ENCODE measurements at places on chromosomes 2 and 18.

GRCh38 chr18:9102508-9103375 lies at the start of gene NDUFV2:
Gene NDUFV2, plus strand, starts transcription at chr18:9102699. Its CDS starts 45 bp downstream, at chr18:9102744.
- peak; percentile 100 for DNase-seq

- DNase-seq, result no peak
Observed at GRCh38 chr2:137511526-137511925, 452.7 kb upstream of the HNMT start.

DNA sequence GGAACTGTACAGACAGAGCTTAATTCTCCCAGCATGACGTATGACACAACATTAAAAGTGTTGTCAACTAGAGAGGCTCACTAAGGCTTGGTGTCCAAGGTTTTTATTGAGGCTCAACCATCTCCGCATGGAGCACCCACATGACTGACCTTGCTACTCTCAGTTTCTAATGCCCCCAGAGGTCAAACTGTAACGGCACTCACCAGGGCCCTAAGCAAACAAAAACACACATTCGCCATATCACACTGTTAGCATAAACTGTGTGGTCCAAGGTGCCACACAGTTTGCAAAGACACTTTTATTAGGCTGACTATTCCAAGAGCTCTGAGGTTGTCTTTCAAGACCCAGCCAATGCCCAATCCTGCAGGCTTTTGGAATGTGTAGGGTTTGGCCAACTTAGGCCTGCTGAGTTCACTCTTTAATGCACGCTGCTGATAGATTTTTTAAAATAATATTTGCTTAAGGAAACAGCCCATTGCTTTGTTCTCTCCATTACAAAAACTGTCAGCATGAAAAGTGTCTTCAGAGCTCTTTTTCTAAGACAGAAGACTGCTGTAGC lies 114.9 kb downstream of the DSC3 start:
- no peak for DNase-seq

DNA sequence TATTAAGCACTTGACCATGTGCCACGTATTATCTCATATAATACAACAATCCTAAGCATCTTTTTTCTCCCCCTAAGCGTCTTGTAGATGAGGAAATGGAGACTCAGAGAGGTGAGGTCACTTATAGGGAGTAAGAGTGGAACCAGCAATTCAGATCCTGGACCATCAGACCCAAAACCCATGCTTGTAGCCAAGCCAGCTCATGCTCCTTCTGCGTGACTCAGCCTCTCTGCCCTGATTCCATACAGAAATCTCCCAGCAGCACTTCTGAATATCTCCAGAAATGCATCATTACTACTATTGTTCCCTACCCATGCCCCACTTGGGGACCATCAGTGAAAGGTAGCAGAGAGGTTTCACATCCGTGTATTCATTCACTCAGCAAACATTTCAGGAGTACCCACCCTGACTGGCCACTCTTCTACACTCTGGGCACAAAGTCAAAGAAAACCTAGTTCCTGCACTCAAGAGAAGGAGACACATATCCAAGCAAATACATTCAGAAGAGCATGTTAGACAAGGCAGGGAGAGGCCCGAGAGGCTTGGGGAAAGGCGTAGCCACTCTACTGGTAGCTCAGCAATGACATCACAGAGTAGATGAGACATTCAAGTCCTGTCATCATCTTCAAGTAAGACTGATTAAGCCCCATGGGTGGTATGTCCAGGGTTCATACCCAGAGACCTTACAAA lies 141.9 kb downstream of the MTCL1 start:
- DNase-seq, result no peak

GRCh38 chr2:222738809-222739208 lies 67.4 kb downstream of the MOGAT1 start:
- no peak for DNase-seq

DNA sequence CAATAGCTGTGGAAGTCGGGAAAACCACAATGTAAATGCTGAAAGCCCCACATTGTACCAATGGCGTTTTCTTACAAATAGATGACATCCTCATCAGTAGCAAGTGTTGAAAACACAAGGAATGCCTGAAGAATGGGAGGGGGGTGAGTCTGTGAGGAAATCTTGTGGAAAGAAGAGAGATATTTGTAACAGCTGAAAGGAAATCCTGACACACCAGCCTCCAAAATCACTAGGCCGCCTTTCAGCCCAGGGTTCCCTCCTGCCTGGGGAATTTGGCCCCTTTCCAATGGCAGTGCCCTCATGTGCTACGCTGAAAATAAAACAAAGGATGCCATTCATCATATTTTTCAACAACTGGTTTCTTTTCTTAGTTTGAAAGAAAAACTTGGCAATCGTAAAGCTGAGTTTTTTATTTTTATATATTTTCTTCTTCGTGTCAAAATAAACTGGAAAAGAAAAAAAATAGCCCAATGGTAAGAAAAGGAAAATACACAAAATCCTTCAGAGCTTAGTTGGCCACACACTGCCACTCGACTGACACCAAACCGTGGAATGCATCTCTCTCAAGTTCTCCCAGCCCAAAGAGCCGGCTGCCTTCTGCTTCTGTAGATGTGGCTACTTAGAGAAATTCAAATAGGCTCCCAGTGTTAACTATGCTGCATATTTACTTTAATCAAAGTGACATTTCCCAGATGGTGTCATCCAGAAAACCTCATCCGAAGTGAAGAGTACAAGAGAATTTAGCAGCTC lies 52.0 kb downstream of the FTCDNL1 start:
- DNase-seq, result peak; percentile 67

DNA sequence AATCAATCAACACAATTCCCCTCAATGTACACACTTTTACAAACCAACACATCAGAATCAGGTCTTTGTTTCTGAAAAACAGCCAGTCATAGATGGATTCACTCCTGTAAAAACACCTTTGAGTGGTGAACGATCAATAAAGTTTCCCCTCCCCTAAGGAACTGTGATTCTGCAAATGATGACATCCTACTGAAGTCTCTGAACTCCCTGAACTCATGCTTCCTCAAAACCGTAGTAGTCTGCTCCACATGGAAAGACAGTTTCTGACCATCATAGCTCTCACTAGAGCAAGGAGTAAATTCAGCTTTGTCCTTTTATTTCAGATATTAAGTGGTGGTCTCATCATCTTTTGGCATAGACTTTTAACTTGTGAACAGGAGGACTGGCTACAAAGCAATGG lies 43.5 kb upstream of the ACTR3 start:
- DNase-seq, result no peak

DNA sequence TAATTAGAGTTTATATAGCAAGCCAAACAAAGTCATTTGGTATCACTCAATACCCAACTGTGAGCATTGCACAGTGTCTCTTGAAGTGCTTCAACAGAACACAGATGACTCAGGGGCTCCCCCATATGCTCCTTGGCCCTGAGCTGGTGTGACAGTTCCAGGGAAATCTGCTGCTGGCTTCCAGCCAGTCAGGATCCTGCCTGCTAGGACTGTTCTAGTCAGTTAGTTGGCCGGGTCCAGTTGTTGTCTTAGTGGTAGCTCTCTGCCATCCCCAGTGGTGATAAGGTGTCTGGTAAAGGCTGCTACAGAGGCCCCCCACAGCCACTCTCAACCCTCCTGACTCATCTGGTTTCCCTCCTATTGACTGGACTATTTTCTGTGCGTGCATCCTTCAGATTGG lies 100.3 kb downstream of the IRS1 start:
- DNase-seq, result no peak

DNA sequence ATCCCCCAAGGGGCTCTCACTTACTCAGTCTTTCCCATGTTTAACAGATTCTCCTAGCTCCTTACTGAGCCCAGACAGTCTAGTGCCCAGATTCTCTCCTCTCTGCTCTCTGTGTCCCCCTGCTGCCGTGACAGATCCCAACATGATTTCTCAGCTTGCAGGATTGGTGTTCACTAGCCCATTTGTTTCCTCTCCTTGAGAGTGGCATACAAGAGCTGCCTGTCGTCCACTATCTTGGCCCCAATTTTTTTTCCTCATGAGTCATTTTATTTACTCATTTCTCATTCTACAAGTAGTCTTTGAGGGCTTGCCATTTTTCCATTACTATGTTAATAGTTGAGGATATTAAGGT lies 199.9 kb upstream of the FN1 start:
- DNase-seq, result no peak

GRCh38 chr2:74304332-74305148 lies 38.7 kb downstream of the SLC4A5 start:
- DNase-seq, result no peak

- DNase-seq, result no peak
Observed at GRCh38 chr2:64485331-64485730, 31.4 kb downstream of the LGALSL start.

DNA sequence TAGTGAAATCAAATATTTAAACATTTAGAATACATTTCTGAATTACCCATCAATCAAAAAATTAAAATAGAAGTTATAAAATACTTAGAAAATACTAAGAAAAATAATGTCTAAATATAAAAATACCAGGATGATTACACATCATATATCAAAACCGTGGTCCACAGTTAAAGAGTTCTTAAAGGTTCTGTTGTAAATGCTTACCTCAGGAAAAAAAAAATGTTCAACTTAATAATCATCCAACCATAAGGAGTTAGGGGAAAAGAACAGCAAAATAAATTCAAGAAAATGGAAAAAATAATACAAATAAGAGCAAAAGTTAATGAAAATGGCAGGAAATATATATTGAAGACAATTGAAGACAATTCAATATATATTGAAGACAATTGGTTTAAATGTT lies 43.2 kb downstream of the PDE11A start:
- no peak for DNase-seq

- DNase-seq, result no peak
Observed at GRCh38 chr2:157471078-157471477, 27.2 kb upstream of the CYTIP start.

DNA sequence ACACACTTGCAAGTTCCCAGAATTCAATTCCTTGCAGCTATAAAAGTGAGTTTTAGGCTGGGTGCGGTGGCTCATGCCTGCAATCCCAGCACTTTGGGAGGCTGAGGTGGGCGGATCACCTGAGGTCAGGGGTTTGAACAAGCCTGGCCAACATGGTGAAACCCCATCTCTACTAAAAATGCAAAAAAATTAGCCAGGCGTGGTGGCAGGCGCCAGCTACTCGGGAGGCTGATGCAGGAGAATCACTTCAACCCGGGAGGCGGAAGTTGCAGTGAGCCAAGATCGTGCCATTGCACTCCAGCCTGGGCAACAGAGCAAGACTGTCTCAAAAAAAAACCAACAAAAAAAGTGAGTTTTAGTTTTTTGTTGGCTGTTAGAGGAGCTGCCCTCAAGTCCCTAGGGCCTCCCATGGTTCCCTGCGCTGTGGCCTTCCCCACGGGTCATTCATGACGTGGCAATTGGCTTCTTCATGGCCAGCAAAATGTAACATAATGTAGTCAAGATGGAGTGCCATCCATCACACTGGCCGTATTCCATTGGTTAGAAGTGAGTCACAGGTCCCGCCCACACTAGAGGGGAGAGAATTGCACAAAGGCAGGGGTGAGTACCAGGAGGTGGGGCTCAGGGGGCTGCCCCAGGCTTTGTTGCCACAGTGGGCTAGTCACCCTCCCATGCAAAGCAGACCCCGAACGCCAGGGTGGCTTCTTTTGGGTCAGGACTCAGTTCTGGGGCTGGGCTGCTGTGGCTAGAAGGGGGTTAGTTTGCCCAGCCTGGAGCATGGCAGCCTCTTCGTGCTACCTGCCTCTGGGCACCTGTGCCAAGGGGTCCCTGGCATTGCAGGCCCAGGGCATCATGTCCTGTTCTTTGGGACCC lies 37.7 kb upstream of the INHBB start:
- no peak for DNase-seq

DNA sequence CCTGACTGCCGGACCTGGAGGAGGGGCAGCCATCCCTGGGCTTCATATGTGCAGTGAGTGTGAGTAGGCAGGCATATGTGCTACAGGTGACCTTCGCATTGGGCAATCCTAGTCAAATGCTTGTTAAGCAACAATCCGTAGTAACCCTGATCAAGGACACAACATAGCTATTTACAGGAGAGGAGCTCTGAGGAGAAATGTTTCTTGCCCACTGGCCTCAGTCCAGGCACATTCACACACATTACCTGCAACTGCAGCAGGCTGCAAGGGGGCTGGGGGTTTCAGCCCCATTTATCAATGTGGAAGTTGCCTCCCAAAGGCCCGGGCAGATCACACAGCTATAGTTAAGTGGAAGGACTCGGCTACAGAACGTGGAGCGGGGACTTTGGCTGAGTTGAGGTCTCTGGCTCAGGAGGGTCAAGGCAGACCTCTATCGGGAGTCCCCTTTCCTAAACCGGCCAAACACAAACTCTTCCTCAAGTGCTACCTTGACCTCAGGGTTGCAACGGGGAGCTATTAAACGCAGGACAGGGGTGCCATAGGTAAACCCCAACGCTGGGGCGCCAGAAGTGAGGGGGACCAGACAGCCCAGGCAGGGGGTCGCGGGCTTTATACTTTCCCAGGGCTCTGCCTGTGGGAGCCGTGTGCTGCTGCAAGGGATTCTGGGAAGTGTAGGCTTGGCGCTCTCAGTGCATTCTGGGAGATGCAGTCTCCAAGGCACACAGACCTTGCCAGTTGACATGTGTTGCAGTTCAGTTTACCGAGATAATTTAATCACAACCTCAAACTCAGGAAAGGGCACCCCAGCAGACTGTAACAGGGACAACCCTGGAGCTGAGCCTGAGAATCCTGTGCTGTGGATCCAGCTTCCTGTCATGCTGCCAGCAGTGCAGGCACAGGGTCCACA lies 9.4 kb downstream of the KHK start:
- DNase-seq, result peak; percentile 88

DNA sequence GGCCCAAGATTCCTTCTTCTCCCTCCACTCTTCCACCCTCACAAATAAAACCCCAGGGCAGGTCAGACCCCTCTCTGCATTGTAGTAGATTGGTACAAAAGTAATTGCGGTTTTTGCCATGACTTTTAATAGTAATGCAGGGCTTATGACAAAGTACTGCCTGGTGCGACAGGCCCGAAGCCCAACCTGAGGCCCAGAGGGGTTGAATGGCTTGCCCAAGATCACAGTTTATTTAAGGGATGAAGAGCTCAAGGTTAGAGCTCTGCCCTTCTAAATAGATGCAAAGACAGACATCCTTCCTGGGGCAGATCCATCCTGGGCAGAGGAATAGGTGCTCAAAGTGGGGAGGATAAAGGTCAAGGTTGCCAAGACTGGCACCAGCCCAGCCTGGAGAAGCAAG lies 899 bp upstream of the PSTPIP2 start:
- no peak for DNase-seq

DNA sequence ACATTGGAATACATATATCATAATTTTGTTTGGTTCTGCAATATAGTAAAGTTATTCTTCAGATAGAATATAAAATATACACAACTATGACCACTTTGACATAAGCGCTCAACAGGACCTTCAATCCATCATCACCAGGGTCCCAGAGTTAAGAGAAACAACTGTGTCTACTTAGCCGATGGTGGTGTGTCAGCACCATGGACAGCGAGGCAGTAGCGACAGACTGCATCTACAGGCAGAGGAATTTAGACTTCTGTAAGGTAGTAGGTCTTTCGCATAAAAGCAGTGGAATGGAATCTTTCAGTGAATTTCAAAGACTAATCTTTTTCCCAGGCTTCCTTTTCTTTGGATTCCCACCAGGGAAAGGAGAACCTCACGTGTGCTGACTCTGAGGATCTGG lies 20.5 kb upstream of the LRPPRC start:
- DNase-seq, result peak; percentile 63

DNA sequence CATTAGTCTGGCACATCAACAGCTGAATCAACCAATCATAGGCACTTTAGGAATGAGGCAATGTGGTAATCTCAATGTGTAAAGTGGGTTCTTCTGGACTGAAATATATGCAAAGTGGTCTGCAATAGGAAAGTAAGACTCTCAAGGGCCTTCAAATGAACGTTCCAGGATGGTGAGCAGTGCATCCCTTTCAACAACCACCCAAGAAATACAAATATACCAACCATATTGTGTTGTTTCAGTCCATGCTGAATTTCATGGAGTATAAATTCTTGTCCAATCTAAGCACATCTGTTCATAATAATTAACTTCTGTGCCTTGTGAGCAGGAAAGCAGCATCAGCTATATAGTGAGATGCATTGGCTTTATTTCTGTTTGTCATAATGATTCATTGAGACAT lies 556.2 kb downstream of the THSD7B start:
- no peak for DNase-seq
